ENCODE measurements at places on chromosomes 5 and 9.

GRCh38 chr5:14560091-14560595 is 21.4 kb upstream of the OTULINL start:
- DNase-seq: no peak

- DNase-seq: no peak
Measured at GRCh38 chr9:69188975-69189374, 14.9 kb downstream of the TJP2 start.

DNA sequence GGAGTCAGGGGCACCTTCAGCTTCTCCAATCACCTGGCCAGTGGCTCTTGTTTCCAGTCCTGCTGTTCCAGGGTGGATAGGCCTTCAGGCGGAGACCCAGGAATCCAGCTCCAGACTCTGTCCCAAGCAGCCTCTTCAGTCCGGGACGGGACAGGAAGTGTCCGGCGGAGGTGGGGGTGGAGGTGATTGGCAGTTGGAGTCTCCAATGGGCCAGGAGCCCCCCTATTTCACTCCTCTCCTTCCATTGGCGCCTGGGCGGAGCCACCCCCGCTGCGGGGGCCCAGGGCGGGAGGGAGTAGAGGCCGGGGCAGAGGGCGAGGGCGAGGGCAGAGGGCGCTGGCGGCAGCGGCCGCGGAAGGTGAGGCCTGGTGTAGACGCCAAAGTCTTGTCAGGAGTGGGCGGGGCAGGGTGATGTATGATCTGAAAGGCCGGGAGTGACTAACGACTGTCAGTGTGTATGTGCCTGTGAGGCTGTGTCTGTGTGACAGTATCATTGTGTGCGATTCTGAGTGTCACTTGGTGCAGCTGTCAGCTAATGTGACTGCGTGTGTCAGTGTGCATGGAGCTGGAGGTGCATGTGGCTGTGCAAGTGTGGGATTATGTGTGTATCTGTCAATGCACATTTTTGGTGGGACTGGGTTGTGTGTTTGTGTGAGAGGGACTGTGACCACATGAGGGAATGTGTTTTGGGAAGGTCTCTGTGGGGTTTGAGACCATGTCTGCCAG is at the start of gene IL11RA:
IL11RA (plus strand) TSS at position 310 of the 726 bp plus-strand sequence. CDS start 3,033 bp downstream, outside the sequence.
- DNase-seq: peak; percentile 63

GRCh38 chr5:89374144-89374784 is 491.3 kb upstream of the MEF2C start:
- no peak for DNase-seq

DNA sequence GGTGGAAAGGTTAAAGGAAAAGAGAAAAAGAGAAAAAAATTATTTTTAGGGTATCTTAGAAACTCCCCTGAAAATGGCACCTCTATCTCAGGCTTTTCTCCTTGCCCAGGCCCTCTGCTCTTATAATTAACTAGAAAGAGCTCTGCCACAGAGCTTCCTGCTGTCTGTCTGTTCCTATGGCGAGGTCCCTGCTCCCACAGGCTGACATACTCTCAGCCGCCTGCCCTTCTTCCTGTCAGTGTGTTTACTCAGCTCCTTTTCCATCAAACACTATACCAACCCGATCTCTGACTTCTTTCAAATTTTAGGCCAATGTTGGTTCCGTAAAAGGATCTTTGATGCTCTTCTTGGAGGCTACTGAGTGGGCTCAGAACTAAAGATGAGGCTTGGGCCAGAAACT is 482.6 kb downstream of the DMAC1 start:
- no peak for DNase-seq

DNA sequence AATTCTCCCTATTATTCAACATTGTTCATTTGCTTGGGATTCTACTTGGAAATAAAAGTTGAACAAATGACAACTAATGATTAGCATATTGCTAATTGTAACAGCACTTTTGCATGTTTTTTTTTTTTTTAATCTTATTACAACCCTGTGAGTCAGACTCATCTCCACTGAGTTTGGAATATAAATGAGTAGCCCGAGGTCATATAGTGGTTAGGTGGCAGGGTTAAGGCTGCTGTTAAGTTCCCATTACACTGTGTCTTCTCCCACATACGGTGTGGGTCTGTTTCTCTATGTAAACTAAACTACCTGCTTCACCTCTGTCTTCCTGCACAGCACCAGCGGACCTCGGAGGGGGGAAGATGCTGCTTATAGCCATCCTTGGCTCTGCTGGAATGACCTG is 92.4 kb downstream of the EQTN start:
- no peak for DNase-seq

DNA sequence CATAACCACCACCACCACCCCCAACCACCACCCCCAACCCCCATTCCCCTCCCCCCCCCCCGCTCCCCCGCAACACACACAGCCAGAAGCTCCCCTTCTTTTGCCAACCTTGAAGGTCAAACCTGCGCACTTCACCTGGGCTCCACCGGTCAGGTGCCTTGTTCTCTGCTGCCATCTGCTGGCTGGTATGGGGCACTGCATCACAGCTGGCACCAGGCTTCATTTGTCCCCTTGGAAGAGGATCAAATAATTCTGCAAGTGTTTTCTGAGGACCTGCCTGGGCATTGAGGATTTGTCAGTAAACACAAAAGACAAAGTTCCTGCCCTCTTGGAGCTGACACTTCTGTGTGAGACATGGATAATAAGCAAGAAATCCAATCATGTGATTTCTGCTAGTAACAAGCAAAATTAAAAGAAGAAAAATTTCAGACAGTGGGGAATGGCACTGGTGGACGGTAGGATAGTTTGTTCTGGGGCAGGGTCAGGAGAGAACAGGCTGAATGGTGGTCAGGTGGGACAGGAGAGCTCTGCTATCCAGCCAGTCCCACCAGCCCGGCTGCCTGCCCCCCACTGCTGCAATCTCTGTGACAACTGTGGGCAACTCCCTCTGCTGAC is 55.6 kb upstream of the LMX1B start:
- DNase-seq: peak; percentile 72

DNA sequence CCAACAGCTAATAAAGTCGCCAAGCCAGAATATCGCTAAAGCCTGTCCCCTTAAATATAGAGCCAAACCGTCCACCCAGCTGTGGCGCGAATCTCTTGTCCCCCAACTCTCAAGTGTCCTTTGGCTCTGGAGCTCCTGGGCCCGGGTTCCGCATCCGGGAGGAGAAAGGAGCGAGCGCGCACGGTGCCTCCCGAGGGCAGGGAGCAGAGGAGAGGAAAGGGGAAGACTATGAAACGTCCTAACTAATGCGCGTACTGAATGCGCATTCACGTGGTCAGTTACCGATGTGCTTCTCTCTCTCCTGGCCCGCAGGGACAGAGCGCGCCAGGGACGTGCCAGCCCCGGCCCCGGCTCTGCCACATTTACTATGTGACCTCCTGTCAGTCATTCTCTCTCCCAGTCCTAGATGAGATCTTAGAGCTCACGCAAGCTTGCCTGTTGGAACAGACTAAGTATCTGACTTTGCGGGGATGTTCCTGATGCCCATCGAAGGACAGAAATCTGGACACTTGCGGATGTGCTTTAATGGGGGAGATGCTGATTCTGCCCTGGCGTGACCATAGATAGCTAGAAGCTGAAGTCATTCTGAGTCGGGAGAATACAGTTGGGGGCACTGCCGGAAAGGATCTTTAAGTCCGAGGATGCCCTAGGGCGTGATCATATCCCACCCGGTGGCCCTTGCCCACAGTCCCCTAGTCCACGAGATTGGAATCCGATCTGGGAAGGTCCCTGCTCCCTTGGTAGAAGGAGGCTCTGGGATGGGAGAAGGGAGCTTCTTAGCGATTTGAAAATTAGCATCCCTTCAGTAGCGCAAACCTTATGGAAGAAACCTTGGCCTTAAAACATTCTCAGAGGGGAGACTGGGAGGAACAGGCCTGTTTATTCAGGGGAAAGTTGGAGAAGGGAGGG is 5.7 kb upstream of the EBF1 start:
- no peak for DNase-seq

DNA sequence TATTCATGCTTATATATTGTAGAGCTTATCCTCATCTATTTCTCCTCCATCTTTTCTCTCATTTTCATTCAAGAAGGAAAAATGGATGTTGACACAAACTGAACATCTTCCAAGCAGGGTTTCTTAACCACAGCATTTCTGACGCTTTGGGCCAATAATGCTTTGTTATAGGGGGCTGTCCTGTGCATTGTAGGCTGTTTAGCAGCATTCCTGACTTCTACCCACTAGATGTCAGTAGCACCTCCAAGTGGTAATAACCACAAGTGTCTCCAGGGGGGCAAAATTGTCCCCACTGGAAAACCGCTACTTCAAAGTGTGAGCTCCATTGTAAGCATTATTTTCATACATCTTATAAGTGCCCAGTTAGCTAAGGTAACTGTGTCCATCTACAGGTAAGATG is 2.6 kb upstream of the TXNDC8 start:
- DNase-seq: no peak

DNA sequence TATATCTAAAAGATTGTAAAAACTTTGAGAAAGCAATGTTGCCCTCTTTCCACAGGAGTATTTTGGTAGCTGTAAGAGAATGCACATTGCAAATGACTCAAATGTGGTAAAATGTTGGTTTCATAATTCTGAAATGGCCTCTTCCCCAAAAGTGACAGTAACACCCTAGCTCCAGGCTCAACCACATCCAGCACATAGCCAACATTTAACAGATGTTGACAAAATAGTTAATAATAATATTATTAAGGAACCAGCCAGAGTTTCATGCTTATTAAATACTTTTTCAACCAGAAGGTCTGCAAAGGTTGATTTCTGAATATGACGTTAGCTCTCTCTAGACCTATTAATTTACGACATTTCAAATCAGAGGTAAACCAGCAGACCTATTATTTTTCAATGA is 1.3 kb downstream of the ANXA1 start:
- DNase-seq: no peak

GRCh38 chr5:58080573-58080972 is 379.3 kb downstream of the PLK2 start:
- no peak for DNase-seq

GRCh38 chr5:155040984-155041653 is 27.6 kb downstream of the KIF4B start:
- DNase-seq: no peak

- DNase-seq: no peak
Measured at GRCh38 chr9:81031422-81032029, 657.8 kb downstream of the TLE1 start.

GRCh38 chr5:29697785-29698414 is 1495.6 kb upstream of the CDH6 start:
- DNase-seq: no peak

- no peak for DNase-seq
Measured at GRCh38 chr5:86866036-86866435, 248.3 kb downstream of the COX7C start.

DNA sequence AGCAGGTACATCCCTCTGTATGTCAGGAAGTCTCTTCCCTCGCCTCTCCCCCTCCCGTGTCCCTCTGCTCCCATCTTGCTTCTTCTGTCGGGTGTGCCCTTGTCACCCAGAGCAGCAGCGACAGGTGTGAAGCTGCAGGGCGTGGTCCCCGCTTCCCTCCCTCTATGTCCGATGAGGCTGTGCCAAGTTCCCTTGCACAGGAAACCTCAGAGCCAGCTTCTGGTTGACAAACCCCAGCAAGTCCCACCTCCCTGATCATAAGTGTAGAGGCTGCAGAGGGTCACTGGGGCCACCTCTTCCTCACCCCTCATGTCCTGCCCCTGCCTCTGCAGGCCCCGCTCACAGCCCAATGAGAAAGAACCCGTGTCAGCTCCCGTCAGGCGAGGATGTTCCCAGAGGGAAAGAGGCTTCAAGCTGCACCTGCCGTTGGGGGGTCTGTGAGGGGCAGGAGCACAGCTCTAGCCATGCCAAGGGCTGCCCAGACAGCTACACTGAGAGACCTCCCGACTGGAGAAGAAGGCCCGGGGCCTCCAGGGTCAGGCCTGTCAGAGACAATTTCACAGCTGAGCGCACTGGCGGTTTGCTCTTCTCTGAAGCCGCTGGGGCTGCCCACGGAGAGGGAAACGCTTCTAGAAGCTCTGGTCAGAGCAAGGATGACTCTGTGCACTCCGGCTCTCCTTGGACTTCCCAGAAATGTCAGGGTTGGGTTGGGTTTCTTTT is 73.3 kb downstream of the AK8 start:
- no peak for DNase-seq

GRCh38 chr5:127373858-127374491 is 83.4 kb downstream of the MEGF10 start:
- no peak for DNase-seq

DNA sequence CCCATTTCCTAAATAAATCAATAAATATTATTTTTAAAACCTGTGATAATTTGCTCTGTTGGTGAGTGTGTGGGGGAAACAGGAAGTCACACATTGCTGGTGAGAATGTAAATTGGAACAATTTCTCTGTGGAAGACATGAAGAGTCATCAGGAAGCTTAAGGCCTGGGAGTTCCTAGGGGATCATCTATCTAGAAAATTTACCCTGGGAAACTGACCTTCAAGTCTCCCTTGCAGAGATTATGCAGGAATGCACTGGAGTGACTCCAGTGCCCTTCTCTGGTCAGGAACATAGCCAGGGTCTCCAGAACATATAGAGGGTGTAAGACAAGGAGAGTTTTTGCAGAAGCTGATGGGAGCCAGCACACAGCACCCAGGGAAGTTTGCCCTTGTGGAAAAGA is 13.0 kb upstream of the GCNT1 start:
- DNase-seq: no peak

DNA sequence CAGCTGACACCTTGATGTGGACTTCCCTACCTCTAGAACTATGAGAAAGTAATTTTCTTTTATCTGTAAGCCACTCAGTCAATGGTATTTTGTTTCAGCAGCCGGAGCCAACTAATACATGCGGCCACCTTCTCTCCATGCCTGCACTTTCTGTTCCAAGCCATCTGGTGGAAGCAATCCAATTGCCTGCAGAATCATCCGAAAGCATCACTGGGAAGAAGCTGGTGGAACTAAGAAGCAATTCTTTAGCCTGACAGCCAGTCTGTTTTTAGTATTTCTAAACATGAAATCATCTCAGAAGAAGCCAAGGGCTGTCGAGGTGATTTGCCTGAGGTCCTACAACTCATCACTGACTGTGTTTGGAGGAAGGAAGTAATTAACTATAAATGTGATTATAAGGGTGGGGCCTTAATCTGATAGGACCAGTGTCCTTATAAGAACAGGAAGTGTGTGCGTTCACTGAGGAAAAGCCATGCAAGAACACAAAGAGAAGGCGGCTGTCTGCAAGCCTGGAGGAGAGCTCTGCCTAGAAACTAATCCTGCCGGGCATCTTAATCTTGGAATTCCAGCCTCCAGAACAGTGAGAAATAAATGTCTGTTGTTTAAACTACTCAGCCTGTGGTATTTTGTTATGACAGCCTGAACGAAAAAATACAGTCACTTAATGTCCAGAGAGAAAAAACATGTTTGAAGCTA is 49.1 kb downstream of the NXNL2 start:
- no peak for DNase-seq

DNA sequence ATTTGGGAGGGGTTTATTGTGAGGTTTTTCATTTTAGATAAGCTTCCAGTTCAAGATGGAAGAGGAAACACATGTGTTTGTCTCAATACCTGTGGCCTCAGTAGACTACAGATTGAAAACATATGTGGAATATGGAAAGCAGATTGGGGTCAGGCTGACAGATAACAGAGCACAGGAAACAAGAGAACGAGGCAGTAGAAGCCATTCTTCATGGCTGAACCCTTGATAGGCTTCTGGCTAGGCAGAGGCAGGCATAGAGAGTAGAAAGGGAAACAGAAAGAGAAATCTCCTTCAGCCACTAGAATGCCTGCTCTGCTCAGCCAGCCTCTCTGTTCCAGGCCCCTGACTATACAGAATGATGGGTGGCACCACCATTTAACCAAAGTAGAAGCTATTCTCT is 152.5 kb downstream of the MUSK start:
- no peak for DNase-seq

- DNase-seq: no peak
Measured at GRCh38 chr5:115069087-115069968, 100.4 kb downstream of the TRIM36 start.
